ENCODE measurements at places on chromosomes 7 and 10.
A peak's percentile ranks its signal among the peaks of the same experiment; 100 is the strongest.

DNA sequence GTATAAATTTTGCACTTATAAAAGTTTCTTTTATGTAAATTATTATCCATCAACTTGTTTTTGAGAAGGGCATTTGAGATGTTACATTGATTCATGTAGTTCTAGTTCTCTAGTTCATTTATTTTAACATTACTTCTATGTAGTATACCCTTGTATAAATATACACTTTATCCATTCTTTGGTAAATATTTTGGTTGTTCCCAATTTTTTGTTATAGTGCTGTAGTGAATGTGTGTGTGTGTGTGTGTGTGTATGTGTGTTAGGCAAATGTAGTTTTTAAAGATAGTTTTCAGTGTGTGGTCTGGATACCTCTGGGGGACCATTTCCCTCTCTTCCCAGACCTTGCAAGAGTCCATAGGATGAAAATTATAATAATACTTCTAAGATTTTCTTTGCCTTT lies 15.0 kb downstream of the PRKAR2B start:
- no peak for DNase-seq

DNA sequence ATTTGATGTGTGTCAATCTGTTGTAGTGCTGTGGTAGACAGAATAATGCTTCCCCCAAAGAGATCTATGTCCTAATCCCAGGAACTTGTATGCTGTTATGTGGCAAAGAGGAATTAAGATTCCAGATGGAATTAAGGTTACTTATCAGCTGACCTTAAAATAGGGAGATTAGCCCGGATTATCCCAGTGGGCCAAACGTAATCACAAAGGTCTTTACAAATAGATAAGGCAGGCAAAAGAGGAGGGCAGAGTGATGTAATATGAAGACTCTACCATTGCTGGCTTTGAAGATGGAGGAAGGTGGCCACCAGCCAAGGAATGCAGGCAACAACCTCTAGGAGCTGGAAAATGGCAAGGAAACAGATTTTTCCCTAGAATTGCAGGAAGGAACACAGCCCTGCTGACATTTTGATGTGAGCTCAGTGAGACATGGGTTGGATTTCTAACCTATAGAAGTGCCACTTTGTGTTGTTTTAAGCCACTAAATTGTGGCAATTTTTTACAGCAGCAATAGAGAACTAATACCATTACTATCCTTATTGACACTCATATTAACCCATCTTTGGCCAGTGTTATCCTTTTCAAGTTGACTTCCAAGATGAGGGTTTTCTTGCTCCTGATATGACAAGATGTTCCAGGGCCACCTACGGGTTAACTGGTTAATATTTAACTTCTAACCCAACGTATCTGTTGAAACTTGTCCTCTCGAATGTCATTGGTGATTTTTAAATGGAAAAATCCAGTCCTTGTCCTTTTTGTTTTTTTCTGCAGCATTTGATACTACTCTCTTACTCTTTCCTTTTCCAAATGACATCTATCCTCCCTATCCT lies 29.3 kb downstream of the CYCS start:
- peak; percentile 49 for DNase-seq

GRCh38 chr10:29135337-29135736 lies 153.5 kb upstream of the LYZL1 start:
- no peak for DNase-seq

DNA sequence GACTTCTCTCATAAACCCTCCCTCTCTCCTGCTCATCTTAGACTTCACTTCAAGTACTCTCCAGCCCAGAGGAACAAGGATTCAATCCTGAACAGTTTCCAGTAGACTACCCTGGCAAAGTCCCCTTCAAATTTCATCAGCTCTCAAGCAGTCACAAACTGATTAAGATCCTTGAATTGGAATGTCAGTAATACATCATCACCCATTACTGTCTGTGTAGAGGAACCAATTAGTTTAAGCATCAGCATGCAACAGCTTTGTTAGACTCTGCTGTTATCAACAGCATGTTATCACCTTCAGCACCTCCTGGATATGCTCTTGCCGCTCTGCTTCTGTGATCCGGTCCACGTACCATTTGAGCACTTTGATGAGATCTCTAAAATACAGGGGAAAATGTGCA lies 307.0 kb upstream of the IMMP2L start:
- DNase-seq: no peak

- DNase-seq: peak; percentile 73
Measured at GRCh38 chr7:84247591-84247990, 53.0 kb upstream of the SEMA3A start.

DNA sequence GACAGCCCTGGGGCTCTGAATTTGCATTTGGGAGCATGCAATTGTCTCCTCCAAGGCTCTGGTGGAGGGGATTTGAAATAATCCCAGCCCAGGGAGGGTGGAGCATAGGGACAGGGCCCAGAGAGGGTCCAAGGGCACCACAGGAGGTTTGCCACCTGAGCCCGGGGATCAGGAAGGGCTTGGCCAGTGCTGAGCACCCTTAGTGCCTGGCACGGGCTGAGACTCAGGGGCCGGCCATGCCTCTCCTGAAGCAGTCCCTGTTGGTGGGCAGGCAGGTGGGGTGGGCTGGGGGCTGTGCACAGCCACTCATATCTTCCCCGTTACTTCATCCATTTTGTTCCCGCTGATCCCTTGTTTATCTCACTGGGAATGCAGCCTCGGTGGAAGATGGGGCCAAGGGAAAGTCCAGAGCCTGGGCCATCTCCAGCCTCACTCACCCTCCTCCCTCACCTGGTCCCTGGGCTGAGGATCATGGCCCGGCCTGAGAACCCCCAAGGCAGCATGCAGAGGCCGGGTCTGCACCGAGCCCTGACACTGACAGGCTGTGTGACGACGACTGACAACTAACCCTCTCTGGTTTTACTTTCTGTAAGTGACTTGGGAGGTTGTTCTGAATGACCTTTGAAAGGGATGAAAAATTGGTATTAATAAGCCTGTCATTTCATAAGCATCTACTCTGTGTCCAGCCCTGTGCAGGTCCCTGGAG lies 38.5 kb downstream of the KCTD7 start:
- no peak for DNase-seq

GRCh38 chr7:46215987-46216567 lies 295.0 kb upstream of the IGFBP3 start:
- DNase-seq: no peak

GRCh38 chr10:17643339-17643754 lies 604 bp upstream of the STAM start:
- DNase-seq: no peak

DNA sequence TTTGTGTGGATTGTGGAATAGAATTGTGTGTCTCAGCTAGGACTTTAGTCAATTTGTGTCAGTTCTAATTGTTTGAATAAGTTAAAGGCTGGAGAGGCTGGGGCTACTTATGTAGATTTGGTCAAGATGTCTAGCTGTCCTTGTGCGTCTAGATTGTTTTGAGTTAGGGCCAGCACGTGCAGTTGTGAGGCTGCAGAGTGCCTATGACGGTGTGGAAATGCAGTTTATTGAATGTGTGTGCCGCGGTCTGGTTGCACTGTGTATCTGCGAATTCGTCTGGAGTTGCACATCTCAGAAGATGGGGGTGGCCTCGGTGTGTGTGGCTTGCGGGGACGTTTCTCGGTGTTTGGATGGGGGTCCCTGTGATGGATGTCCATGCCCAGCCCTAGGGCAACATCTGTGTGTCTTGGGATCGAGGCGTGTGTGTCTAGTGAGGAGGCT lies 10.2 kb downstream of the EMX2 start:
- DNase-seq: no peak

- DNase-seq: peak; percentile 2
Measured at GRCh38 chr7:70072220-70072619, 473.9 kb downstream of the AUTS2 start.

GRCh38 chr10:102962267-102962666 lies 44.2 kb downstream of the CNNM2 start:
- no peak for DNase-seq

- DNase-seq: peak; percentile 75
Measured at GRCh38 chr10:821322-821721, 110.2 kb downstream of the LARP4B start.

GRCh38 chr7:11539853-11540252 lies 292.1 kb downstream of the THSD7A start:
- DNase-seq: peak; percentile 38

- no peak for DNase-seq
Measured at GRCh38 chr7:65222655-65223054, 151.0 kb upstream of the ZNF92 start.

DNA sequence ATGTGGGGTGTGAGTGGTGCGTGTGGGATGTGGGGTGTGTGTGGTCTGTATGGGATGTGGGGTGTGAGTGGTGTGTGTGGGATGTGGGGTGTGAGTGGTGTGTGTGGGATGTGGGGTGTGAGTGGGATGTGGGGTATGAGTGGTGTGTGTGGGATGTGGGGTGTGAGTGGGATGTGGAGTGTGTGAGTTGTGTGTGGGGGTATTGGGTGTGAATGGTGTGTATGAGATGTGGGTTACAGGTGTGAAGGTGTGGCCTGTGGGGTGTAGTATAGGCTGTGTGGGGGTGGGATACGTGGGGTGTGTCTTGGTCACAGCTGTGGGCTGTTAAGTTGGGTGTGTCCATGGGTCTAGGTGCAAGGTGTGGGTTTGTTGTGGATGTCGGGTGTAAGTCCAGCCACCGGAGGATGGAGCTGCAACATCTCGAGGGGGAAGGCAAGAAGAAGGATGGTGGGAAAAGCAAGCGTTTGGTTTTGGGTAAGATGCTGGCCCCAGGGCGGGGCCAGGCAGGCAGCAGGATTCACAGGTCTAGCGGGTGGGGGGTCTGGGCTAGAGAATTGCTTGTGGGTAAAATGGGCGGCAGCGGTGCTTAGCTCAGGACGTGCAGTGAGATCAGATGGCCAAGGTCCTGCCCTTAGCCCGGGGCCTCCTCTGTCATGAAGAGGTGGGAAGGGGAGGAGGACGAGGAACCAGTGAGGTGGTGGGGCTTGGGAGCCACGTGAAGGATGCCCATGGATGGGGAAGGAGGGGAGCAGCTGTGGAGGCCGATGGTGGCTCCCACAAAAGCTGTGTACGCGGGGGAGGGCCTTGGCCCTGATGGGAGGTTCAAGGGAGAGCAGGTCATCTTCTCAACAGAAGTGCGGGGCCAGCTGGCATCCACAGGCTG lies 60.1 kb downstream of the CFAP46 start:
- DNase-seq: no peak

- DNase-seq: no peak
Measured at GRCh38 chr7:157769526-157770215, 432.9 kb downstream of the DNAJB6 start.

- no peak for DNase-seq
Measured at GRCh38 chr7:47366211-47366610, 215.7 kb downstream of the TNS3 start.

GRCh38 chr10:22002591-22003176 lies 846 bp downstream of the DNAJC1 start:
- DNase-seq: peak; percentile 75

- DNase-seq: peak; percentile 27
Measured at GRCh38 chr10:7789390-7789789, 1.4 kb downstream of the ATP5F1C start.

DNA sequence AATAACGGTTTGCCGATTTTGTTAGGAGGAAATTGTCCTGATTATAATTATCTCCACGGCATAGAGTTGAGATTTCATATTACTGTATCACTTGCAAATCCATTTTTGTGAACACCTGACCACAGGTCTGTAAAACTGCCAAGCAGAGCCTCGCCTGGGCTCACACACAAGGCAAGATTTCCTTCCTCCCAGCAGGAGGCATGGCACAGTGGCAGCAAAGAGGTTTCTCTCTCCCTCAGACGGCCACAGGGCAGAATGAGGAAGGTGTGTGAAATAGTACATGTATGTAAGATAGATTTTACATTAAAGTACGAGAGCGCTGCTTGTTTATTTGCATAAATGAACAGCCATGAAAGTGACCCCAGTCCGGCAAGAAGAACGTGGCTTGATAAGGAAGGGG lies 130.1 kb downstream of the CELF2 start:
- DNase-seq: no peak

GRCh38 chr10:78929541-78929940 lies 139.2 kb upstream of the ZMIZ1 start:
- DNase-seq: no peak

DNA sequence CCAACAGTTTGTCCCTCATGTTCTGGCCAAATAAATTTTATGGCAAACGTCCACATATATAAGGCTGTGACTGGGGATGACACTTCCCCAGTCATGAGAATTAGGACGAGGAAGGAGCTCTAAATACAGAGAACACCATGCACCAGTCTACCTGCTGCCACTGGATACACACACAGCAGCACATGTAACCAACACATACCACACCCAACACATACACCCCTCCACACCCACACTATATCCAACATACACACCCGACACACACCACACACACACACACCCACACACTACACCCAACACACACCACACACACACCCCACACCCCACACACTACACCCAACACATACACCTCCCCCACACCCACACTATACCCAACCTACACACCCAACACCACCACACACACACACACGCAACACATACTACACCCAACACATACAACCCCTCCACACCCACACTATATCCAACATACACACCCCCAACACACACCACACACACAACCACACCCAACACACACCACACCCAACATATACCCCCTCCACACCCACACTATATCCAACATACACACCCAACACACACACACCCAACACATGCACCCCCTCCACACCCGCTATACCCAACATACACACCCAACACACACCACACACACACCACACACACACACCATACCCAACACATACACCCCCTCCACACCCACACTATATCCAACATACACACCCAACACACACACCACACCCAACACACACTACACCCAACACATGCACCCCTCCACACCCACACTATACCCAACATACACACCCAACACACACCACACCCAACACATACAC lies 74.1 kb downstream of the HIPK2 start:
- DNase-seq: no peak

DNA sequence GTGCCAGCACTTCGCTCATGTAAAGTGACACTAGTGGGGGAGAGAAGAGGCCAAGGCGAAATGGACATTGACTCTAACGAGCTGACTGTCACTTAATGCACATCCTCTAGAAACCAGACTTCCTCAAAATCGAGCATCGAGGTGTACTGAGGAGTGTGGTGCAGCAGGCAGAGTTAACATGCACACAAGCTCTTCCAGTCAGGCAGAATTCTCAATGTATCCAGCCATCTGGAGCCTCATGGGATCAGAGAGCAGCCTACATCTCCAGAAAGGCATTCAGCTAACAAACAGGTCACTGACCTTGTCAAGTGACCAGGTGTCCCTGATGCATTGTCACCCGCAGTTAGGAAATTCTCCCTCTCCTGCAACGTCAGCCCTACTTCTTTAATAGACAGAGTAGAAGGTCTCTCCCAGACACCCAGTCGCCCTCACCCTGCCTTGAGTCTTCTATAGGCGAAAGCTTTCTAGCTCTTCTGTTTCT lies 259.8 kb upstream of the AOAH start:
- DNase-seq: no peak

- DNase-seq: peak; percentile 38
Measured at GRCh38 chr7:3695602-3696001, 394.6 kb downstream of the SDK1 start.
